ENCODE measurements at places on chromosomes 11 and 22.

DNA sequence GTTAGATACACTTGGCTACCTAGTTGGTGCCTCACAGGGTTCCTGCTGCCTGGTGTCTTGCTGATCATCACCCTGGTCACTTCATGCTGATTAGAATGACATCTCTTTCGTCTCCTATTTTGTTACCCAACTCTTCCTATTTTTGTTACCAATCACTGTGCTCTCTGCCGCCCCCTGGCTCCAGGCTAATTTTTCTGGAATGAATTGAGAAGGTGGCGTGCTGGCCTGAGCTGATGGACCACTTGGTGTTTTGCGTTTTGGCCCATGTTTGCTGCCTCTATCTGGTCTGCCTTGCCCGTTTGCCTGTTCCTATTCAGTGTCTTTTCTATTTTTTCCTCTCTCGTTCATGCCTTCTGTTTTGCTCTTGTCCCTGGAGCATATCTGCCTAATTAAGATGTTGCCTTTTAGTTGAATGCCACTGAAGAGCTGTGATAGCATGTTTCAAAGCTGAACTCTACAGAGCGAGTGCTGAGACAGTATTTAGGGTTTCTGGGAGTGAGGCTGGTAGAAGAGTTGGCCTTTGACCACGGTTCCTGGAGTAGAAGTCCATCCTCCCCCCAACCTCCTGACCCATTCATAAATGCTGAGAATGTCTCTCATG is 5.9 kb upstream of the ATF4 start:
- peak; percentile 56 for DNase-seq

GRCh38 chr11:12212174-12212820 is 101.9 kb downstream of the MICAL2 start:
- DNase-seq: no peak

- no peak for DNase-seq
Observed at GRCh38 chr11:10452211-10452767, 2.8 kb upstream of the AMPD3 start.

GRCh38 chr11:68370211-68371111 is 58.1 kb downstream of the LRP5 start:
- no peak for DNase-seq

DNA sequence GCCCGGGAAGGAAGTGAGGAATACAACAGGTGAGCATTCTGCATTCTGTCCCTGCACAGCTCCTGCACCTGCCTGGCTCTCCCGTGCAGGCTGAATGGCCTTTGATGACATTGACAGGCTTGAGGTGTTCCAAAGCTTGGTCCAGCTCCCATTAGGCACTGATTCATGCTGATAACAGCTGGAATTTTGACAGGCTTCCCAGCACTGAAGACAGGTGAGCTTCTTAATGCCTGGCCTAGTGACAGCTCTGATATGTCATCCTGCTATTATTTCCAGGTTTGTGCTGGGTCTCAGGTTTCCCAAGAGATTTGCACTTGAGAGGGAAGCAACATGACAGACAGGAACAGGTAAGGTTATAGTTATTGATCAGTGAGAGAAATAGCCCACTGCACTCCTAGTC is 58.0 kb upstream of the MTNR1B start:
- DNase-seq: no peak

- no peak for DNase-seq
Observed at GRCh38 chr11:126485021-126485792, 129.7 kb downstream of the ST3GAL4 start.
